Daoy (cell line): ENCODE measurements at places on chromosomes 3 and 15. TPM values are rescaled to one million over a fixed set of nuclear protein-coding genes. Genes with fewer than 3 reads are reported as not detected.

- DNase-seq, result no peak
Observed at GRCh38 chr3:192326656-192327055, 400.7 kb downstream of the FGF12 start.

- no peak for DNase-seq
Observed at GRCh38 chr15:71124937-71125790, 9.9 kb downstream of the THSD4 start.

DNA sequence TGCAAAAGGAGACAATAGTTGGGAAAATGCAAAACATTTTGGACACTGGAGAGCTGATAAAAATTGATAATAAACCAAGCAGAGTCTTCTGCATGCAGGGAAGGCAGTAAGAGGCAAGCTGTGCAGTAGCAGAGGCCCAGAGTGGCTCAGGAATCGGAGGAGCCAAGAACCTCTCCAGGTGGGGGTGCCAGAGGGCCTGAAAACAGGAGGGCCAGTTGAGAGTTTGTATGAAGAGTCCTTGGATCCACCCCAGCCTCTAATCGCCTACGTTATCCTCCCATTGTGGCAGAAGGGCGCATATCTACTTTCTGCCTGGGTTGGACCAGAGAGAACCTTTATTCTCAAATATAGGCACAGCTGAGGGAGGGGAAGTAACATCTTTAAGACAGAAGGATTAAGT, 48.9 kb upstream of the RBP1 start:
- peak; percentile 34 for DNase-seq

Gene SEMA3F
- 0.51 and 1.4 TPM in 2 replicates for total RNA-seq

GRCh38 chr3:12258911-12259310, 30.0 kb upstream of the PPARG start:
- DNase-seq, result no peak

Gene IQCF5
- not detected in 2 replicates for total RNA-seq

Gene ANKRD34C
- not detected in 2 replicates for total RNA-seq

DNA sequence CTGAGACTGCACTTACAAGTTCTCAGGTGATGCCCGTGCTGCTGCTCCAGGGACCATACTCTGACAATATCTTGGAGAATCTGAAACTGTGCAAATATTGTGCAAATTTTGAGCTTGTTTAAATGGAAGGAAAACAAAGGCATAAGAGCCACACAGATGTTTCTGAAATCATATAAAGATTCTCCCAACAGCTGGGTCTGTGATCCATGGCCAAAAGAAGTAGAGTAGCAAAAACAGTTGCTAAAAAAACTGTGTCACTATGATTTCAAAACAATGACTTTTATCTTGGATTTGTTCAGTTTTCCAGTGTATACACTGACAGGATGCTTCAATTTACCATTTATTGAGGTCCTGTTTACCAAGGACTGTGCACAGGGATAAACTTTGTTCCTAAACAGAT, 25.3 kb downstream of the NPTN start:
- no peak for DNase-seq

Gene DNAH1
- total RNA-seq, result 0.74 and 1.8 TPM in 2 replicates

Gene THAP10
- total RNA-seq, result 7.6 and 9.6 TPM in 2 replicates

DNA sequence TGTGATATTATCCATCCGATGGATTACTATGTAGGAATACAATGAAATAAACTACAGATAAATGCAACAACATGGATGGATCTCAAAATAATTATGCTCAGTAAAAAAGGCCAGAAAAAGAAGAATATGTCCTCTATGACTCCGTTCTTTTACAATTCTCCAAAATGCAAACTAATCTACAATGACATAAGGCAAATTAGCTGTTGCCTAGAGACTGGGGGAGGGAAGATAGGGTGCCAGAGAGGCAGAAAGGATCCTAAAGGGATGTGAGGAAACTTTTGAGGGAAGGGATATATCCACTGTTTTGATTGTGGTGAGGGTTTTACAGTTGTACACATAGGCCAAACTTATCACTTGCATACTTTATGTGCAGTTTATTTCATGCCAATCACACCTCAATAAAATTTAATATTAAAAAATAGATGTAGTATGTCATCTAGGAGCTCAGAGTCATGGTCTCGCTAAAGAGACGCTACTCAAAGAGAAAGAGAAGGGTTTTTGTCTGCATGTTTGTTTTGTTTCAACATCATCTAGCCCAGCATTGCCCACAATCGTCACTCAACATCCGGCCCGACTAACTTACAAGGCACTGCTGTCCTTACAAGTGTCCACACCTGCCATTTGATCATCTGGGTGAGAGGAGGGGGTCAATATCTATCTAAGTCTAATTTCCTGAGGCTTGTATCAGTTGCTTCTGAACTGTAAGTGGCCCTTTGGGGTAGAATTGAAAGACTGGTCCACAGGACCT, 29.5 kb downstream of the HES1 start:
- no peak for DNase-seq

- no peak for DNase-seq
Observed at GRCh38 chr15:68614286-68615035, 35.7 kb downstream of the CORO2B start.

DNA sequence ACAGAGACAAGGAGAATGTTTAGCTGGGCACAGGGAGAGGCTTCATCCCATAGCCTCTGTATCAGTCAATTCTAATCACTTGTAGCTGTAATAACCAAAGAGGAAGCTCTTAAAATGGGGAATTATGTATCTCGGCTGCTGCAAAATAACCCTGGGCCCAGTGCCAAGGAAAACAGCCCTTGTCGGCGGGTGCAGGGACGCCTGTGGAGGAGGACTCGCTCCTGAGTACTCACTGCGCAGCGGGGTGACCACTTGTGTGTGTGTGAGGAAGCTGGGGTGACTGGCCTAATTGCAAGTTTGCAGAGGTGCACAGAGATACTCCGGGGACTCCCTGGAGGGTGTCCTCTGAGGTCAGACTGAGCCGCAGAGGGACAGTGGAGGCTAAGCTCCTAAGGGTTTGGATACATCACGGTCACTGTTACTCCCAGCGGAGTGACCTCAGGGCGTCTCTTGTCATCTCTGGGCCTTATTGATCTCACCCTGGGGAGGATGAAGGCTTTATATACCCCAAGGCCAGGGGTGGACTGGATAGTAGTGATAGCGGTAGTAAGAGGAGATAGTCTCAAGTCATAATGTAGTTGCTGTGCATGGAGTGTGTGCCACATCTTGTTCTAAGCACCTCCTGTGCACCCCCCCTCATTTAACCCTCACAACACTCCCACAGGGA, 37.2 kb downstream of the SLC6A6 start:
- DNase-seq, result peak; percentile 64

Gene PP2D1
- not detected in 2 replicates for total RNA-seq
